Hematopoietic multipotent progenitor cell treated with erythropoietin and hydrocortisone succinate and interleukin-3 and kit ligand, for 17 days (in vitro differentiated cells): ENCODE measurements at places on chromosomes 13 and 19.

DNA sequence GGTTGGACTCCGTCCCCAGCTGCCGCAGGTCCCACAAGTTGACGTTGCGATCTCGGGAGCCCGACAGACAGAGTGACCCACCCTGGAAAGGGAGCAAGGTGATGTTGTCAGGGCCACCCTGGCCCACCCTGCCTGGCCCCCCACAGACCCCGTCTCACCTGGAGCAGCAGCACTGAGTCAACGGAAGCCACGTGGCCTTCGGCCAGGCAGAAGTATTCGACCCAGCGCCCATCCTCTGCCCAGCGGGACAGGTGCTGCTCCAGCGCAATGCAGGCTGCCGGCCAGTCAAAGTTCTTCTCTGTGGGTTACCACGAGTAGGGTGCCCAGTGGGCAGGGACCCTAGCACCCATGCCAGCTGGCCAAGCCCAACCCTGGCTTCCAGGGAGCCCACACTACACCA, 1.8 kb downstream of the FBXW9 start:
- DNase-seq = no peak

GRCh38 chr13:76724421-76724820, 161.8 kb downstream of the KCTD12 start:
- no peak for DNase-seq

- no peak for DNase-seq
These were observed 451.8 kb downstream of the SUCLA2 start for GRCh38 chr13:47549219-47549752.

DNA sequence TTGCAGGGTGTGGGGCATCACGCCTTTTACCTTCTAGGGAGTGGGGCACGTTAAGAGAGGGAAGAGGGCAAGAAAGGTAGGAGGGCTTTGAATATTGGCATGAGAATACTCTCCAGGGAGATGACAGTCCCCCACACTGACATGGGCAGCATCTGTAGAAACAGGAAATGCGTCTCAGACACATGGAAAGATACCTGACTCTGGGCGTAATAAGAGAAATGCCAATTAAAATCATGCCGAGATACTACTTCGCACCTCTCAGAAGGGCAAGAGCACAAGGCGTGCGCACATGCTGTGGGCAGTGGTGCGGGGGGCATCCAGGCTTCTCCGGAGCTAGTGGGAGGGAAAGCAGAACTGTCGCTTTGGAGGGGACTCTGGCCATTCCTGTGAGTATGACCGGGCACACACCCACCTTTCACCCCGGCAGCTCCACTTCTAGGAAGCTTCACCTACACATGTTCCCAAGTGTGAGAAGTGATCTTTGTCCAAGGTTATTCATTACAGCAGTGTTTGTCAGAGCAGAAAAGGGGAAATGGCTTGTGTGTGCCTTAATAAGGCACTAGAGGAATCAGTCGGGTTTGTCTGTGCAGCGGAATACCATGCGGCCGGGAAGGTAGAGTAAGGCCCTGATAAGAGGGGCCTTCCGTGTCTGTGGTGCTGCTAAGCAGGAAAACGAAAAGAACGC, 99.5 kb downstream of the SIPA1L3 start:
- DNase-seq = no peak

GRCh38 chr13:73696271-73696670, 437.9 kb downstream of the KLF12 start:
- DNase-seq = no peak
